Transverse colon (tissue), 4 donors: ENCODE measurements at places on chromosomes 3 and 15.
A peak's percentile ranks its signal among the peaks of the same experiment; 100 is the strongest.

DNA sequence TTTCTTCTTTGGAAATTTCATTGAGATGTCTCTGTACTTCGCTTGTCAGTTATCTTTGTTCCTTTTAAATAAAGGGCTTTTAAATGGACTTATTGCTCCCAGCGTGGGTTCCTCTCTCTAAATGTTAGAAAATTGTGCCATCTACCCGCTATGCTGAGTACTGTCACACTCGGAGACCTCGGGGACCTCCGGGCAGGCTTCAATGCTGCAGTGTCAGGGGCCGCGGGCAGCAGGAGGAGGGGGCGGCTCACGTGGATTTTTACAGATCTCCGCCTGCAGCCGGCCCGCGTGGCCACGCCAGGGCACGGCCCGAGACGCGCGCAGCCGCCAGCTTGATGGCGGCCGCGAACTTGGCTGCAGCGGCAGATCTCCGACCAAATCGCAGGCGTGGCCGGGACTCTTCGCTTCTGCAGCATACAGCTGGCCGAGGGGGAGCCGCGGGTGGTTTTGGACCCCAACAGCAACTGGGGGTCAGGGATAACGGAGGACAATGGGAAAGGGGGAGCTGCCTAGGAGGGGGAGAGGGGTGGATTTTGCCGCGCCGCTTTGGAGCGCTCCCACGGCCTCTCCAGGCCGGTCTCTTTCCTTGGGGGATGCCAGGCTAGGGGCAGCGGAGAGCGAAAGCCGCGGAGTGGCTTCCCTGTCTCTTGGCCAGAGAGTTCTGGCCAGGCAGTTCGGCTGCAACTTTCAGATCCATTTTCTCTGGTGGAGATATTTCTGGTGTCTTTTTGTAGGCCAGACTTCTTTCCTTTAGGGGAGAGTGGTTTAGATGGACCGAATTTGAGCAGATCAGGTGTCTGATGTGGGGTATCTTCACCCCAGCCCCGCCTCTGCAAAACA lies 15.3 kb downstream of the NR2F2 start:
- DNase-seq: no peak

- DNase-seq: no peak
These were observed 281.9 kb upstream of the ICE2 start for GRCh38 chr15:60760646-60761504.

DNA sequence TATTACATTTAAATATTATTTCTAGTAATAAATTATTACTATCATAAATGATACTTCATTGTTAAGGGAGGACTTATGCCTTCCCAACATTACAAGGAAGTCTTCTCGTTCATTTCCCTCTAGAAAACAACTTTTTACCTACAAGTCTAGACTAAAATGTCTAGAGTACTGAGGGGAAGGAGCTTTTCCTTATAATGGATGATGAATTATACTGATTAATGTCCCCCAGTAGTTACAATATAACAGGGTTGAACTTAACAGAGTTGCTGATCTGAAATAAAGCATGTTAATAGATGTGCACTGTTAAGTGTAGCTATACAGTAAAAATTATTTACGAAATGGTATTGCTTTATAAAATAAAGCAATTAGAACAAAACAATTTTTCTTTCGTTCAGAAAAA lies 2.7 kb upstream of the MNS1 start:
- DNase-seq: no peak

DNA sequence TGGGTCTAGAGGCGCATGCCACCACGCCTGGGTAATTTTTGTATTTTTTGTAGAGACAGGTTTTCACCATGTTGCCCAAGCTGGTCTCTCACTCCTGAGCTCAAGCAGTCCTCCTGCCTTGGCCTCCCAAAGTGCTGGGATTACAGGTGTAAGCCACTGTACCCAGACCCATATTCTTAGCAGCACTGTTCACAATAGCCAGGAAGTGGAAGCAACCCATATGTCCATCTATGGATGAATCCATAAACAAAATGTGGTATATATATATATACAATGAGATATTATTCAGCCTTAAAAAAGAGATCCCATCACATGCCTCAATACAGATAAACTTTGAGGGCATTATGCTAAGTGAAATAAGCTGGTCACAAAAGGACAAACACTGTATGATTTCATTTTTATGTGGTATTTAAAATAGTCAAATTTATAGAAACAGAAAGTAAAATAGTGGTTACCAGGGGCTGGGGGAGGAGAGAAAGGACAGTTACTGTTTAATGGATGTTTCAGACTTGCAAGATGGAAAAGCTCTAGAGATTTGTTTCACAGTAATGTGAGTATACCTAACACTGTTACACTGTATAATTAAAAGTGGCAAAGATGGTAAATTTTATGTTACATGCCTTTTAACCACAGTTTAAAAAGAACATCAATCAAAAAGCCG lies 35.7 kb upstream of the GRAMD1C start:
- DNase-seq: no peak

GRCh38 chr3:71859123-71859519 lies 74.2 kb upstream of the PROK2 start:
- no peak for DNase-seq

- DNase-seq: no peak
These were observed 15.5 kb downstream of the DCP1A start for GRCh38 chr3:53331871-53332270.

DNA sequence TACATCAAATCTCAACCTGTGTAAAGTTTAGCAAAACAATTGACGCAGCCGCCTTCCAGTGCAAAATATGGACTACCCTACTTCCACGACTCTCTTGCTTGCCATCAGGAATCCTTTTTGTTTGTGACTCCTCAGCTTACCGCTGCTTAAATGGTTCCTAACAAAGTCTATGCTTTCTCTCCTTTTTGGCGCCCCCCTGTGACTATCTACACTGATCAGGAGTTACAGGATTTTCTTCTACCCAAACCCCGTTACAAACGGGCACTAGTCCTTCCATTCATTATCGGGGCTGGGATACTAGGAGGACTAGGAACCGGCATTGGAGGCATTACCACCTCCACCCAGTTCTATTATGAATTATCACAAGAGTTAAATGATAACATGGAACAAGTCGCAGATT lies 184.0 kb downstream of the IGSF11 start:
- no peak for DNase-seq

- no peak for DNase-seq
These were observed 26.1 kb upstream of the GREM1 start for GRCh38 chr15:32691689-32692038.

DNA sequence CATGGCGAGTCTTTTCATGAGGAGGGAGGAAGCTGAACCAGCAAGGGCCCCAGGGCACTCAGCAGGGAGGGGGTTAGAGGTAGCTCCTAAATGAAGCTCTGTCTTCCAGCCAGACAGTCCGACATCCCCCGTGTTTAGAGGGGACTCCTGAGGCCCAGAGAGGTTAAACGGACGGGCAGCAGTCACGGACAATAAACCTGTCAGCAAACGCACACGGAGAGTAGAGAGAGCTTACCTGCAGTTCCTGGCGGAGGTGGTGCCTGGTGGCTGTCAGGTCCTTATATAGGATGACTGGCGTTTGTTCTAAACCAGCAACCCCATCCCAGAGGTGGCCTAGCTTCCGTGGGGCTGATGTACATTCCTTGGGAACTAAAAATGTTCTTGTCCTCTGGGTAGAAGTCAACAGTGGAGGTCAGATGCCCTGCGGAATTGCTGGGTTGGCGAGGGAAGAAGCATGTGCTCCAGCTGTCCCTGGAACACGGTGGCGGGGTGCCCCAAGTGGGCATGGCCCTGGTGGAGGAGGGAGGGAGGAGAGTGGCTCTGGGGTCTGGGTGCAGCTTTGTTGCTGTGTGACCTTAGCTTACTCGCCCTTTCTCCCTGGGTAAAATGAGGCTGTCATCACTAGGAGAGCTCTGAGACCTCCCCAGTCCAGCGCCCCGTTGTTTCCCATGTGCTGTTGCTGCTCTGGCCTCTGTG lies 2.1 kb downstream of the GHRL start:
- DNase-seq: no peak

DNA sequence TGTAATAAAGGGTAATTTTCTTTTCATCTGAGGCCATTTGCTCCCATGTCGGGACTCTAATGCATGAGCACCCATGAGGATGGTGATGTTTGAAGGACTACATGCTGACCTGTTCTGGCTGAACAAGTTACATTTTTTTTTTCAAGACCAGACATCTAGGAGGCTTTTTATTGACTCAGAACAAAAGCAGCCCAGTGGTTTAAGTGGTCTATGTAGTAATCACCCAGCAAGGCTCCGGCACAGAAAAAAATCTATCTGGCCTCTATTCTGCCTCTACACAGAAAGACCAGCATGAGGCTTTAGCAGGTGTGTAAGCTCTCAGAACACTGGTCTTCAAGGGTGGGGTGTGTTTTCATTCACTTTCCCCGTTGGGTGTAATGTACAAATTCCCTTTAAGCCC lies 95.1 kb upstream of the ZBED2 start:
- no peak for DNase-seq

- DNase-seq: no peak
These were observed 33.6 kb downstream of the ADAMTS17 start for GRCh38 chr15:100308213-100308600.

DNA sequence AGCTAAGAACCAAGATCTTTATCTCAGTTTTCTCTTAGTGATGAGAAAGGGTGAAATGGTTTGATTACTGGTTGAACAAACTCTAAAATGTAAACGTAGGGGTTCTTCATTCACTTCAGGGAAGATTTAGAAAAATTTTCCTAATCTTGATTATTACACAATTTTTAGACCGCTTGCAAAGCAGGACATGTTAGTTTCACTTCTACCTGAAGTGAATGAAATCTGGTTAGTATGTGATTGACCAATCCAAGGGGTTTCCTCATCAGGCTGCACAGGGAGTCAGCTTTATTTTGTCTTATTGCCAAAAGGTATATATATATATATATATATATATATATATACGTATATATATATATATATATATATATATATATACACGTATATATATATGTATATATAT lies 740.4 kb downstream of the TUSC7 start:
- DNase-seq: no peak

DNA sequence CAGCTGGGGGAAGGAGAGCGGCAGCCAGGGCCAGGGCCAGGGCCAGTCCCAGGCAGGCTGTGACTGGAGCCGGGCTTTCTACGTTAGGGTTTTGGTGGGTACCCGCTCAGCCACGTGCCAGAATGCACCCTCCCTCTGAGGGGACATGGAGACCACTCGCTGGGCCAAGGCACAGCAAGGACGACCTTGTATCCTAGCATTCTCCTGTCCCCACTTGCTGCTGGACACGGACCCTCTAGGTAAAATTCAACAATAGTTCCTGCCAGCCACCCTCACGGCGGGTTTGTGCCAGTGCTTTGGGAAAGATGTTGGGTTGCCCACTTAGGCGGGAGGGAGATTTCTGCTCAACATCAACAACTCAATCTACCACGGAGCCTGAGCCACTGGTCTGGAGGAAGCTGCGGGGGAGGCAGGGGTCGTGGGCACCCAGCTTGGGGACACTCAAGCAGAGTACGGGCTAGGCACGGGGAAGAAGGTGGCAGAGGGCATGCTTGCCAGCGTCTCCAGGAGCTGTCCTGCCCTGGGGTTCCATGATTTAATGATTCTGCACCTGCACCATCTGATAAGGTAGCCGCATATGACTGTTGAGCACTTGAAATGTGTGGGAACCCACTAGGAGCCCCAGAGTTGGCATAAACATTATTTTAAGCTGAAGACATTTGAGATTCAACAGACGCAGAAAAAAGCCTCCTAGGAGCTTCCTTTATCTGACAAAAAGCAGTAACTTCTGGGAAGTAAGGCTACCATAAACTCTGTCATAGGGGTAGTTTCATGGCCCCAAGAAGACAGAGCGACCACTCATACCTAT lies 22.5 kb upstream of the C15orf39 start:
- no peak for DNase-seq

DNA sequence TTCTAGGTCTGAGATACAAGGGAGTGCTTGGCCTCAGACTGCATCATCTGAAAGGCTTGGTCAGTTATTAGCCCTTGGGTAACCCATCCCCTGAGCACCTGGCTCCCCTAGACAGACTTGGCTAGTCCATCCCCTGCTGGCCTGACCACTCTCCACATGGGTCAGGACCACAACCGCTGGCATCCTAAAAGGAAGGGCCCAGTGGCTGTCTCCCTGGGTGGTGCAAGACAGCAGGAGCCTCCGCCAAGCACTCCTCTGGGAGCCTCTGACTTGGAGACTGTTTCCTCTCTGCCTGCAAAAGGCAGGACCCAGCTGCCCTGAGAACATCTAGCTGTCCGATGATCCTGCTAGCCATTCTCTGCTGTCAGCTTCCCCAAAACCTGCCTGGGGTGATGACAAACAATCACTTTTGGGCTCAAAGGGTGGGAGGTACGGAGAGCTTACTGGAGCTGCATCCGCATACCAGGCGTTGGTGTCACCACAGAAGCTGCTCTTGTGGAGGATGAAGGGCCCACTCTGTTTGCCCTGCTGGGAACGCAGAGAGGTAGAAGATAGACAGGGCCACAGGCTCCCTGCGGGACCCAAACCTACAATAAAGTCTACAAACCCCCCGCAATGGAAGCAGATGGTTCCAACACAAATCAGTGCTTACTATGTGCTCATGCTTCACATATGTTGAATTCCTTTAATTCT lies 108.0 kb upstream of the PRR20G start:
- no peak for DNase-seq

DNA sequence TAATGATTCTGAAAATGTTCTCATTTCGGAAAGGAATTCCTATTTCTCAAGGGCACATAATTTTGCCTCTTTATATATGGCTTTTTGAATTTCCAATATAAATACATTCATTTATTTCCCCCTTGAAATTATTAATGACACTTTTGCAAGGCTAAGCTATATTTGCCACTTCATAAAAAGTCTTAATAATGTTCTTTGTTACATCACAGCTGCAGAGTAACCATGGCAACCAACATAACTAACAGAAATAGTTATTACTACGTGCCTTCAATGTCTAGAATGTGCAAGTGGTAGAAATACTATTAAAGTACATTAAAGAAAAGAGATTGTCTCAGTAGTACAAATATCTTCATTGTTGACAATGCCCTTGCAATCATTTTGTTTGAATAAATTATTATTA lies 471.8 kb downstream of the C3orf38 start:
- no peak for DNase-seq

- DNase-seq: peak; percentile 88
These were observed 16.1 kb downstream of the SH2D7 start for GRCh38 chr15:78108300-78109084.

DNA sequence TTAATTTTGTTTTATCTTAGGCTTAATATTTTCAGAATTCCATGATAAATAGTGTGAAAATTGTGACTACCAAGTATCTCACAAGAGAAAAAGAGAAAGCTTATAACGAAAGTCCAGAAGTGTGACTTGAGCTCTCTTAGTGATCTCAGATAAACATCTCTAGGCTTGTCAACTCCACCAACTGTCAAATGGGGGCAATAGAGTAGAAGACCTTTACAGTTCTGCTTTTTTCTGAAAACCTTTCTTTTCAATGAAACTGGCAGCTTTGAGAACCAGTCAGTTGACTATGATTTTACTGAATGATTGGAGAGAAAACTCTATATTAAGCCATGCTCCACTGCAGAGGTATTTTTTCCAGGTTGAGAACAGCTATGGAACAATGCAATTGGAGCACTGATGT lies 119.2 kb upstream of the TP63 start:
- DNase-seq: no peak

DNA sequence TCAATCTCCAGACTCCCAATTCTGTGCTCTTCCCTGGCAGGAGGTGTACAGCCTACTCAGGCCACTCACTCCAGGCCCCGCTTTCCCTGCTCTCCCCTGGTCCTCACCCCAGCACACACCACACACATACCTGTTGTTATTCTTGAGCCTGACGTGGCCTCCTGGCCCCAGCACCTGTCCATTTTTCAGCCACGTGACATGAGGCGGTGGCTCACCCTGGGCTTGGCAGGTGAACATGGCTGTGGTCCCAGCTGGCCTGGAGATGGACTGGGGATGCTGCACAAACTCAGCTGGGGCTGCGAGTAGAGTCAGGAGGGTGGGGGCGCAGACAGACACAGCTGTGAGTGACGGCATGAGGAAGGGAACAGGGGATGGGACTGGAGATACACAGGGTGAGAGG lies 27.3 kb downstream of the RNU5B-1 start:
- DNase-seq: no peak
